ENCODE measurements at places on chromosomes 1 and 21.

- peak; percentile 18 for DNase-seq
Measured at GRCh38 chr1:33634806-33635205, 162.4 kb downstream of the ZSCAN20 start.

- no peak for DNase-seq
Measured at GRCh38 chr1:25174730-25175612, 57.3 kb downstream of the SYF2 start.

GRCh38 chr1:43644558-43644957 lies 5.4 kb upstream of the KDM4A start:
- DNase-seq: no peak

GRCh38 chr1:66395202-66396061 lies 138.5 kb upstream of the SGIP1 start:
- DNase-seq: no peak

DNA sequence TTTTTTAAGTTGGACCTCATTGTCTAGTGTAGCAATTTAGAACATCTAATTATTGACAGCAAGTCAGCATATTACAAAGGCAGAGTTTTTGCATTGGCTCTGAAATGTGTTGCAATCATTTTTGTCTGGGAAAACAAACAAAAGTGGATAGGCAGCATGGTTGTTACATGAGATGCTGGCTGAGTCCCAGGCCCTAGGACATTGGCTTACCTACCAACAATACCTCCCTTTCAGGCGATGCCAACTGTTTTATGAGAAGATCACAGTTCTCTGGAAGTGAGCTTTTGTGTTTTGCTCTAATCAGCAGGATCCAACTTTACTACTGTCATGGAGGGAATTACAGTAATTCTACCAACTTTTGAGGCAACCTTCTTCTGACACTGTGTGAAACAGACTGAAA lies 71.5 kb upstream of the CXADR start:
- peak; percentile 29 for DNase-seq

DNA sequence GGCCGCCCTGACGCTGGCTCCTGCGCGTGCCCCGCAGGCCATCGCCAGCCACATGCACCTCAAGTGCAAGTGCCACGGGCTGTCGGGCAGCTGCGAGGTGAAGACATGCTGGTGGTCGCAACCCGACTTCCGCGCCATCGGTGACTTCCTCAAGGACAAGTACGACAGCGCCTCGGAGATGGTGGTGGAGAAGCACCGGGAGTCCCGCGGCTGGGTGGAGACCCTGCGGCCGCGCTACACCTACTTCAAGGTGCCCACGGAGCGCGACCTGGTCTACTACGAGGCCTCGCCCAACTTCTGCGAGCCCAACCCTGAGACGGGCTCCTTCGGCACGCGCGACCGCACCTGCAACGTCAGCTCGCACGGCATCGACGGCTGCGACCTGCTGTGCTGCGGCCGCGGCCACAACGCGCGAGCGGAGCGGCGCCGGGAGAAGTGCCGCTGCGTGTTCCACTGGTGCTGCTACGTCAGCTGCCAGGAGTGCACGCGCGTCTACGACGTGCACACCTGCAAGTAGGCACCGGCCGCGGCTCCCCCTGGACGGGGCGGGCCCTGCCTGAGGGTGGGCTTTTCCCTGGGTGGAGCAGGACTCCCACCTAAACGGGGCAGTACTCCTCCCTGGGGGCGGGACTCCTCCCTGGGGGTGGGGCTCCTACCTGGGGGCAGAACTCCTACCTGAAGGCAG lies 23.4 kb upstream of the ARF1 start:
- DNase-seq: no peak

DNA sequence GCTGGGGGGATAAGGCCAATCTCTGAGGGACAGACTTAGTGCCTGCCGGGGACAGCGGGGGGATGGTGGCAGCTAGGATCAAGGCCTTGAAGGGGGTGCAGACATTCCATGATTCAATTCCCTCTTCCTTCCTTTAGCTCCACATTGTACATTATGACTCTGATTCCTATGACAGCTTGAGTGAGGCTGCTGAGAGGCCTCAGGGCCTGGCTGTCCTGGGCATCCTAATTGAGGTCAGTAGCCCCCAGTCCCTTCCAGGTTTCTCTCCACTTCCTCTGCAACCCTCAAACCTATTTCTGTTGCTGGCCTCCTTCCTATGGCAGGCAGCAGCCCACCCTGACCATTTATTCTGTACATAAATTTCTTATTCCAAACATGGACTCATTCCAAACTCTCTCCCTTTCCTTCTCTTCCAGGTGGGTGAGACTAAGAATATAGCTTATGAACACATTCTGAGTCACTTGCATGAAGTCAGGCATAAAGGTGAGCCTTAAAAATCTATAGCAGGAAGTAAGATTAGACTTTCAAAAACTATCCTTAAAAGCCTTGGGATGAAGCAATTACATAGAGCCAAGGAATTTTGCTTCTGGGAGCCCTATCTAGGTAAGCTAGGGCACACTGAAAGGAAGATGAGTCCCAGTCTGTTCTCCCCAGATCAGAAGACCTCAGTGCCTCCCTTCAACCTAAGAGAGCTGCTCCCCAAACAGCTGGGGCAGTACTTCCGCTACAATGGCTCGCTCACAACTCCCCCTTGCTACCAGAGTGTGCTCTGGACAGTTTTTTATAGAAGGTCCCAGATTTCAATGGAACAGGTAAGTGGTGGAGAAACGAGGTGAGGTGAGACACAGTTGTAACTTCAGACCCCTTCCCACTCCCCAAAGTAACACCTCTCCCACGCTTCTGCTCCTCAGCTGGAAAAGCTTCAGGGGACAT lies 5.1 kb downstream of the CA14 start:
- no peak for DNase-seq

DNA sequence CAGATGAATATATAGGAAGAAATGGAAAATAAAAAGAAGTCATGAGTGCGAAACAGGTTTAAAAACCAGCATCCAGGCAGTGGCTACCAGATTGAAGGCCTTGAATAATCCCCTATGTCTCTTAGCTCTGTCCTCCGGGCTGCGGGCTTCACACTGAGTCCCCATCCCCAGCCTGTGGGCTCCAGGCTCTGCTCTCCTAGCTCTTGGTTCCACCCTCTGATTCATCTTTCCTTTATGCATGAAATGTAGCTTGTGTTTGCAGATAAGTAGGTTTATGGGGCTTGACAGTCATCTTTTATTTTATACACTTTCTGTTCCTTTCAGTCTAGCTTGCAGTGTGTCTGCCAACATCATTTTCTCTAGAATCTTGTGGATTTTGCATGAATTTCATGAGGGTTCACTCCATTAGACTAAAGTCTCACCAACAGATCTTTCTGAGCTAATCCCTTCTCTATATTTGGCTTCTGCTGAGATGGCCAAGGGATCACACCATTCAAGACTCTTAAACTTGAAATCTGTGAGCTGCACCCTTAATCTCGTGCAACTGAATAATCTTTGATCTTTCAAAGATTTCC lies 174.5 kb downstream of the PLPPR4 start:
- DNase-seq: peak; percentile 53

- no peak for DNase-seq
Measured at GRCh38 chr1:75797606-75798216, 1.0 kb downstream of the MSH4 start.

GRCh38 chr1:231590453-231591198 lies 36.0 kb upstream of the DISC1 start:
- peak; percentile 85 for DNase-seq

- DNase-seq: no peak
Measured at GRCh38 chr1:155184835-155185782, 11.5 kb downstream of the TRIM46 start.

GRCh38 chr1:66758241-66758755 lies 6.0 kb downstream of the DYNLT5 start:
- DNase-seq: peak; percentile 45

GRCh38 chr1:231518485-231519034 lies 9.9 kb upstream of the TSNAX start:
- no peak for DNase-seq

- peak; percentile 62 for DNase-seq
Measured at GRCh38 chr1:42176902-42177519, 12.5 kb upstream of the GUCA2A start.

DNA sequence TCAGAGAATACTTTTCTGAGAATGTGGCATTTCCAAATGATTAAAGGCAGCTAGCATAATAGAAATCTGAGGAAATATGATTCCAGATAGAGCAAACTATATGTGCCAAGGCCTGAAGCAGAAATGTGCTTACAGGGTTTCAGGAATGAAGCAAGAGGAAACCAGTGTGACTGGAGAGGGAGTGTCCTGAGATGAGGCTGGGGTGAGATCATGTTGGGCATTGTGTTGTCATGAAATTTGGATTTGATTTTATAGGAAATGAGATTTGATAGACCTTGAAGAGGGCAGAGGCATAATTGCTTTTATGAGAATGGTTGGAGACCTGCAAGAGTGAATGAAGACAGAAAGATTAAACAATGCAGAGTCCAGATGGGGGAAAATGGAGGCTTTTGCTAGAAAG lies 338.1 kb upstream of the SNX7 start:
- DNase-seq: peak; percentile 74

DNA sequence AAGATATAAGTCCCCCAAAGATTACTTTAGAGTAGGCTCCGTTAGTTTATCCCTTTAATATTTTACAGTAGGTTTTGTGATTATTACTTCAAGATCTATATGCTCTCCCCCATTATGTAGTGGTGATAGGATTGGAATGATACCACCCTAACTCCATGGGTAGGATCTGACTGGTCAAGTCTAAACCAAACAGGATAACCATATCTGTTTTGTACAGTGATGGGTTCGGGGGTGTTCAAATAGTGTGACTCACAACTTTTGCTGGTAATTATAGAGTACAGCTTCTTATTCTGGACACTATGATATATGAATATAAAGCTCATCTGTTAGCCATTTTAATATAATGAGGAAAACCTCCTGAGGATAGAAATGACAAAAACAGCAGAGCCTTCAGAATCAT lies 85.8 kb upstream of the GFI1 start:
- no peak for DNase-seq

GRCh38 chr1:3003941-3004270 lies 17.4 kb upstream of the ACTRT2 start:
- DNase-seq: no peak

DNA sequence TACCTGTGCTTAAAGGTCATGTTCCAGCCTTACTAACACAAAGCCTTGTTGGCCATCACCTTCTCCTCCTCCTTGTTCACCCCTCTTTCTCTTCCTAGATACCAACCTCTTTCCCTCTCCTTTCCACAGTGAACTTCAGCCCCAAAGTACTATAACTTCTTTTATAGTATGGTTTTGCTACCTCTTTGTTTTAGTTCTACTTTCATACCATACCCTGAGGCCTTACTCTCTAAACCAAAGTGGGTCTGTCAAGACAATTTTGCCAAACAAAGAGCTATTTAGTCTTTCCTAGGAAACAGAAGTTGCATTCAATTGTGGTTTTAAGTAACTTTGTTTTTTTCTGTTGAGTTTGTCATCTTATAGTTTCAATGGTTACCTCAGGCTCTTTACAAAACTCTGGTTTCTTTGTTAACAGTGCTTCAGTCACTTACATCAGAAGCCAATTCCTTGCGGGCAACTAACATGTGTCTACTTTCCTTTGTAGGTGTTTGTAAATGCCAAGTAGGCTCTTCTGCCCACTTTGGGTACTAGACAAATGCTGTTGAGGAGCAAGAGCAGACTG lies 623.9 kb upstream of the PKN2 start:
- no peak for DNase-seq

Measured in fibroblast of villous mesenchyme (primary cell).